Activated CD4-positive, CD25-positive, alpha-beta regulatory T cell treated with anti-CD3 and anti-CD28 coated beads, Interleukin-2, amount 50 U/mL, for 16 hours (primary cell): ENCODE measurements at places on chromosomes 2 and 18.

DNA sequence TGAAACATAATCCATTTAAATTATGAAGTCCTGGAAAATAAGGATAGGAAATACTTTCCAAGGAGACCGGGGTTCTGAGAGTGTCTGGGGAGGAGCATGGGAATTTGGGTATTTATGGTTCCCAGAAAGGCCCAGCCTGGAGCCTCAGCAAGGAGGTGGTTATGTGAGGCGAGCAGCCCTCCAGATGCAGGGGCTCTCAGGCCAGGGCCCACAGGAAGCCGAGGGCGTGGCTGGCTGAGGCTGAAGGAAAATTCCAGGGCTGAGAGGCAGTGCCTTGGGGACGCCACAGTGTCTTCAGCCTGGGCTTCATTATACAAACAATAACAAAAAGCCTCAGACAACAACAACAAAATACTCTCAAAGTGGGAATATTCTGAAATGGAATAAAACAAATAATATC lies 86.9 kb upstream of the SERPINE2 start:
- DNase-seq, result no peak

DNA sequence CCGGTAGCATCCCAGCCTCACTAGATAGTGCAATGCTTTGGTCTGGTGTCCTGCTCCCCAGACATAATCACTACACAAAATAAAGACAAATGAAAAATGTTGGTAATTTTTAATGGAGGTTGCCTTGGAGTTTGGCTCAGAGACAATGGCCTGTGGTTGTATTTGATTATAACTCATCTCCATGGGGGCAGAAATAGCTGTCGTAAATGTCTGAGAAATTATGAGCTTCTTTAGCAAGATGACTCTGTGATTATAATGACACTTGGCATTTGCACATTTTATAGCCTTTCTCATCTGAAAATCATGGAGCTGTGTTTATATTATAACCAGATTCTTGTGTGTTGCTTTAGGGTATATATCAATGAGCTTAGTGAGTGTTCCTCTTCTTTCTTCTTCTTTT lies 1779.7 kb upstream of the CELF4 start:
- no peak for DNase-seq

DNA sequence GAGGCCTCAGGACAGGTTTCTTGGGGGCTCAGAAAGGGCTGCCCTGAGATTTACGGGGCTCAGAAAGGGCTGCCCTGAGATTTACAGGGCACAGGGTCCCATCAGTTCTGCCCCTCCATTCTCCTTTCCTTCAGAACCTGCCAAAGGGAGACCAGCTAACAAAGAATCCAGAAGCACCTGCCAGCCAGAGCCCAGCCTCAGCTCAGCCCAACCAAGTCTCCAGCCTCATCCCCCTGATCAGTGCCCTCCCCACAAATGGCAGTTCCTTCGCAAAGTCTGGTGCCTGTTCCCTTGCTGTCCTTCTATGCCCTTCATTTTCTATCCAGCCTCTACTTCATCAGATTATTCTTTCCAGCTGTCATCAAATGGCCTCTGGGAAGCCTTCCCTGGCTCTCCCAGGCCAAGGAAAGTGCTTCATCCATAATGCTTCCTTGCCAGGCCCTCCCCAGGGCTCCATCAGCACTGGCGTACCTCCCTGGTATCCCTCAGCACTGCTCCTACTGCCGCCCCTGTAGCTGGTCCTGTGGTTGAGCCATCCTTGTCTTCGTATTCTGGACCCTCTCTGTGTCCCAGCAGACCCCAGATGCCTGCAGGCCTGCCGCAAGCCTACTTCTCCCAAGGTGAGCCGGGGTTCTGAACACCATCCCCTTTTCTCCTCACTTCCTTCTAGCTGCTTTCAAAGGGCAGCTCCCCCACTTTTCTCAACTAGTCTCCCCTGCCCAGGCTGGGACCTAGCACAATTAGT lies 96.2 kb upstream of the EPAS1 start:
- no peak for DNase-seq

DNA sequence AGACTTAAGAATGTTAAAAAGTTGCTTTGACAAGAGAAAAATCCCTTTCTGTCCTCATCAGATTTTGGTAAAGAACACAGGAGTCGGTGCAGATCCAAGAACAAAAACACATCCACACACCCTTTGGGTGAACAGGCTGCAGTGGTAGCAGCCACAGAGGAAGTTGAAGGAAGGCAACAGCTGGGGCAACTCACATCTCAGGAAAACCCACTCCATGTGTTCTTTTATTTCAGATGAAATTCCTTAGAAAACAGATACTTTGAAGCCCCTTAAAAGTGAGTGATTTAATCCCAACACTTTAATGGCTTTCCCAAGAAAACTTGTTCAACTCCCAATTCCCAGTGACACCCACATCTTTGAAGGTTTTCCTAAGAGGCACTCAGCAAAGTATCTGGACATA lies 271.3 kb downstream of the ICOS start:
- DNase-seq, result no peak

GRCh38 chr2:60652832-60653340 lies 99.4 kb upstream of the BCL11A start:
- no peak for DNase-seq

DNA sequence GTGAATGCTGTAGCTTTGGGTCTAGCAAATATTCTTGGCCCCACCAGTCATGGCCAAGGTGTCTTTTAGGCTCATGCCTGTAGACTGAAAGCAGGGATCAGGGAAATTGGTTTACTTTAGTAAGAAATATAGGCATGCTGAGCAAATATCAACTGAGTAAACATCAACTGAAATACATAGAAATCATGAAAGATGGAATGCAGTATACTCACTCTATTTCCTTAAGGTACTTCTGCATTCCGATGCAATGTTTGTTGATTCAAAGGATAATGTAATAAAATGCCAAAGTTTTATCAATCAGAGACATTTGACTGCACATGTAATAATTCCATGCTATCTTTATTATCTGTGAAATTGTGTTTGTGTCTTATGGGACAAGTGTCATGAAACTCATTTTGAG lies 19.6 kb upstream of the IL1R1 start:
- DNase-seq, result no peak

DNA sequence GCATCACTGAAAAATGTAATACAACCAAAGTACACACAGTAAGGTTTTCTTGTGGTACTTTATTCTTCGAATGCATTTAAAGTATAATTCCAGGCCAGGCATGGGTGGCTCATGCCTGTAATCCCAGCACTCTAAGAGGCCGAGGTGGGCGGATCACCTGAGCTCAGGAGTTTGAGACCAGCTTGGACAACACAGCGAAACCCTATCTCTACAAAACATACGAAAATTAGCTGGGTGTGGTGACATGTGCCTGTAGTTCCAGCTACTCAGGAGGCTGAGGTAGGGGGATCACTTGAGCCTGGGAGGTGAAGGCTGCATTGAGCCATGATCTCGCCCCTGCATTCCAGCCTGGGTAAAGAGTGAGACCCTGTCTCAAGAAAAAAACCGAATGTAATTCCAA lies 3.9 kb upstream of the TTC39C start:
- no peak for DNase-seq
